ENCODE measurements at places on chromosomes 2 and 18.

DNA sequence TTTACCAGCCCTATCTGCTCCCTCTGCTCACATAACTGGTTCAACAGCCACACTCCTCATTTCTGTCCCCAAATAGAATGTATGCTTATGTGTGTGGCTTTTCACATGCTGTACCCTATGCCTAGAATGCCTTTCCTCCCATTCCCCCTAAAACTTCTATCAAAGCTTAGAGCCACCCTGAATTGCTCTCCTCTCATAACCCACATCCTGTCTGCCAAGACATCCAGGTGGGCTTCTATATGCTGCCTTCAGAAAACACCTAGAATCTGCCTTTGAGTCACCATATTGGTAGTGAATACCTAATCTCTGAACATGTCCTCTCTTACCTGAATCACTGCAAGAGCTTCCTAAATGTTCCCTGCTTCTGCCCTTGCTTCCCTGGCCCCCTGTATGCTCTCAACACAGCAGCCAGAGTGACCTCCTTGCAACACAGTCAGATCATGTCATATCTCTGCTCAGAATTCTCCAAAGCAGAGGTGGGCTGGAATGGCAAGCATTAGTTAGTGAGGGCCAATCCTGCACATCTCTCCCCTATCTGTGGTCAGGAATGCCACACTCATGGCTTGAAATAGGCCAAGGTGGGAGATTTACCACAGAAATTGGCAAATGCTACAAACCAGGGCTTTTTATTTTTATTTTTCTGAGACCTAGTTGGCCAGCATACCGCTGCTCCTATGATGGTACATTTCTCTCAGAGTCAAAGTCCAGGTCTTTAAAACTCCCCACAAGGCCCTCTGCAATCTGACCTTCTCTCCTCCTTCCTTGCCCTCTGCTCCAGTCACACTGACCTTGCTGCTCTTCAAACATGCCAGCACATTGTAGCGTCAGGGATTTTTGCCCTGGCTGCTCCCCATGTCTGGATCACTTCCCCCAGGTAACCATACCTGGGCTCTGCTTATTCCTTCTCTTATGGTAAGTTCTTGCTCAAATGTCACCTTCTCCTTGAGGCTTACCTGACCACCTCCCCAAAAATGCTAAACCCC lies 111.8 kb upstream of the STON1 start:
- no peak overlapping the region for H3K4me3 ChIP-seq
- H3K36me3 ChIP-seq = no peaks in the 10 kb centered on the region
- no peak for DNase-seq
- no peaks in the 10 kb centered on the region for H3K27me3 ChIP-seq

- no peak for DNase-seq
- no peaks in the 10 kb centered on the region for H3K27me3 ChIP-seq
- no peaks in the 10 kb centered on the region for H3K36me3 ChIP-seq
- no peak overlapping the region for H3K27ac ChIP-seq
Measured at GRCh38 chr2:29589440-29590103, 331.8 kb downstream of the ALK start.

DNA sequence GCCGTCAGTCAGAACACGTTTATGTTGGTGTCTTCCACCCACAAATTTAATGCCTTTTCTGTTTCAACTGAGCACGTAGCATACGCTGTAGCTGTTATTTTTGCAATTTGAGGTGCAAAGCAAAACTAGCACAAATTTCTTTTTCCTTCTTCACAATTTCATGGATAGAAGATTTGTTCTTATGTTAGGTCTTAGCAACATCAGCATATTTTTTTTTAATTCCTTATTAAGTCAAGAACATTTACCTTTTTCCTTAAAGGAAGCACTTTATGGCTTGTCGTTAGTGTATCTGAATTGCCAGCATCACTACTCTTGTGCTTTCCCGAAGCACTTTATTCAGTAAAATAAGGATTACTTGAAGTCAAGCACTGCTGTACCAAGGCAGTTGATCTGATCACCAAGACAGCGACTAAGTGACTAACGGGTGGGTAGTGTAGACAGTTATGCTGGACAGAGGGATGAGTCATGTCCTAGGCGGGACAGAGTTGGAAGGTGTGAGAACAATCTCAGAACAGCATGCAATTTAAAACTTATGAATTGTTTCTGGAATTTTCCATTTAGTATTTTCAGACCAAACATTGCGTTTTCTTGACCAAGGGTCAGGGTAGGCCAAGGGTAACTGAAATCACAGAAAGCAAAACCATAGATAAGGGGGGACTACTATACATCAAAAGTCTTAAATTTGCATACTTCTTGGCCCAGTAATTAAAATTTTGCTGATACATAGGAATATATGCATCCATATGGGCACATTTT lies 13.3 kb downstream of the BABAM2 start:
- H3K4me1 ChIP-seq = no peaks in the 10 kb centered on the region
- no peak for DNase-seq
- no peak overlapping the region for H3K4me3 ChIP-seq
- no peak overlapping the region for H3K27ac ChIP-seq
- H3K36me3 ChIP-seq = no peaks in the 10 kb centered on the region

GRCh38 chr2:241649404-241649803 lies 11.9 kb downstream of the ATG4B start:
- DNase-seq = no peak
- H3K27me3 ChIP-seq = no peaks in the 10 kb centered on the region
- H3K4me1 ChIP-seq = no peaks in the 10 kb centered on the region
- no peak overlapping the region for H3K4me3 ChIP-seq

- H3K4me1 ChIP-seq = no peaks in the 10 kb centered on the region
- no peak for DNase-seq
Measured at GRCh38 chr18:14000884-14001283, 85.5 kb upstream of the MC2R start.
